ENCODE measurements at places on chromosomes 16 and 17.
A peak's percentile ranks its signal among the peaks of the same experiment; 100 is the strongest.

DNA sequence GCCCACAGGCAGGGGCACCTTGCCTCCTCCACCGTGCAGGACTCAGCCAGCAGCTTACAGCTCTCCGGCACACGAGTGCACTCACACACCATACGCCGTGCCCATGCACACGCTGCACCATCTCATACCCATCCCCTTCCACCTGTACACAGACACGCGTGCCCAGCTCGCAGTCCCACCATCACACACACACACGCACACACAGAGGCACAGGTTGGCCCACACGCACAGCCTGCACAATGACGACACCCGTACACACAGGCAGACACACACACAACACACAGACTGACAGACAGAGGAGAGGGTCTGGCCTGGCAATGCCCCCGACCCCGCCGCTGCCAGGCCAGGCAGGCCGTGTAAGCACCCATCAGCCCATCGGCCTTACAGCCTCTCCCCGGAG, 12.1 kb downstream of the CASKIN1 start:
- DNase-seq: no peak

DNA sequence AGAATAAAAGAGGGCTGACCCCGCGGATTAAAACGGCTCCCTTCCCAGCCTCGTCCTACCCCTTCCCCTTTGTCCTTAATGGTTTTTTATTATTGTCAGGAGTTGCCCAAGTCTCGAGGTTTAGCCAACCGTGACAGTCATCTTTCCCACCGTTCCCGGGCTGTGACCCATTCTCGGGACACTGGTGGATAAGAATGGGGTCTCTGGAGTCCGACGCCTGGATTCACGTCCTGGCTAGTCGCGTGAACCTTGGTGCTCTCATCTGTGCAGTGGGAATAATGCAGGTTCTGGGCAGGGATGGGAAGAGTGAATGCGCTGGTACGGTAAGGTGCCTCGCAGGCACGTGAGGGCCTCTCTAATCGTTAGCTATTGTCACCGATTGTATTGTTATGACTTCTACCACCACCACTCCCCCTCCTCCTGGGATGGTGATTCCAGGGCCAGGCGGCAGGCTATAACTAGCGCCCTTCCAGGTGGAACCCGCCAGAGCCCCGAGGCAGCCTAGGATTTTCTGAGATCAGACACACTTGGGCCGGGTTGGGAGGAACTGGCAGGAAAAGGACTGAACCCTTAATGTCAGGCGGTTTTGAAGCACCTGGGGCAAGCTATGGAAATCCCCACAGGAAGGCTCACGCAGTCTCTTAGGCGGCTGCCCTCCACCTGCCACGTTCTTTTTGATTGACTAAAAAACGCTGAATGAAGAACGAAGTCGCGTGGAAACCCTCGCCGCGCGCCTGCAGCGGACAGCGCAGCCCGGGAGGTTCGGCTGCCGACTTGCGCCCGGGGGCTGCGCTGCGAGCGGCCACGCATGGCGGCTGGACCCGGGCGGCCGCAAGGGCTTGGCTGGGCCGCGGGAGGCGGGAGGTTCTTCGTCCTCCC, 2.7 kb downstream of the HS3ST3B1 start:
- no peak for DNase-seq

DNA sequence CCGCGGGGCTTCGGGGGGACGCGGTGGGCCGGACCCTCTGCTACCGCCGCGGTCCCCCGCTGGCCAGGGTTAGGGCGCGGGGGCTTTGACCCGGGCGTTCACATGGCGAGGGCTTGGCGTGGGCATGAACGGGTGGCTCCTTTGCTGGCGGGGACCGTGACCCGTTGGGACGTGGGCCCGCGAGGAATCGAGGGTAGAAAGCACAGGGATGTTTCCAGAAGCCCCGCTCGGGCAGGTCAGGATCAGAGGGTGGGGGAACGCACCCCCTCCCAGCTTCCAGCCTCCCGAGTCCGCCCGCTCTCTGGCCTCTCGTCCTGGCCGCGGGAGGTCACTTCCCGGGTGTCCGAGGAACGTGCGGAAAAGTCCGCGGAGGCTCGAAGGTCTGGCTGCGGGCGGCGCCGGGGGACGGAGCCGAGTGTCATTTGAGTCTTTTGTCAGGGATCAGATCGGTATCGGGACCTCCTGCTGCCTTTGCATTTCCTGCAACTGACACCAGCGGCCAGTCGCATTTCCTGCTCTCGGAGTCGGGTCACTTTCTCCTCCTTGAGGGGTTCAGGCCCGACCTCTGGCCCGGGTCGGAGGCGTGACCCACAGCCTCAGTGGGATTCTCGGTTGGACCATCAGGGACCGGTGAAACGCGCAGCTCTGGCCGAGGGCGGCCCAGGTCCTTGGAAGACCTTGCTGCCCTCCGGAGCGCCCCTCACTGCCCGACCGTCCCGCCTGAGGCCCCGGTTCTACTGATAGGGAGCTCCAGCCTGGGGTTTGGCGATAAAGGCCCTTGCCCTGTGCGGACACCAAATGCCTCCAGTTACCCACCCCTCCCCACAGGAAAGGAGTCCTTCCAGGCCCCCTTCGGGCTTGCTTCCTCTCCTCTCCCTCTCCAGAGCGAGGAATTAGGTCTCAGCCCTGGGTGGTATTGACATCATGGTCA, 702 bp upstream of the WNT3 start:
- no peak for DNase-seq

DNA sequence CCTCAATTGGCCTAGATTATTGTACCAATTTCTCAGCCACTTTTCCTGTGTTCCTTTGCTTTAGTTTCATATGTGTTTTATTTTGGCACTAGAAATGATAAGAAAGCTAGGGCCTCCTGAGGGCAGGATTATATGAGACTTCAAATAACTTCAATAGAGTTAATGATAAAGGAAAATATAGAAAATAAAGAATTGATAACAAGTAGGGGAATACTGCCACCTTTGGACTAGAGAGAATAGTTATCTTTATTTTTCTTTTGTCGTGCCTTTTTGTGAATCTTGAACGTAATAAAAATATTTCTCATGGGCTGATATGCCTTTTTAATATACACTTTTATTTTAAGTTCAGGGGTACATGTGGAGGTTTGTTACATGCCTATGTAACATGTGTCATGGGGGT, 29.3 kb upstream of the RBL2 start:
- DNase-seq: no peak

- no peak for DNase-seq
These were observed 11.6 kb downstream of the SLC25A10 start for GRCh38 chr17:81723651-81724209.

- DNase-seq: no peak
These were observed 7.5 kb downstream of the ERN2 start for GRCh38 chr16:23705517-23705902.

DNA sequence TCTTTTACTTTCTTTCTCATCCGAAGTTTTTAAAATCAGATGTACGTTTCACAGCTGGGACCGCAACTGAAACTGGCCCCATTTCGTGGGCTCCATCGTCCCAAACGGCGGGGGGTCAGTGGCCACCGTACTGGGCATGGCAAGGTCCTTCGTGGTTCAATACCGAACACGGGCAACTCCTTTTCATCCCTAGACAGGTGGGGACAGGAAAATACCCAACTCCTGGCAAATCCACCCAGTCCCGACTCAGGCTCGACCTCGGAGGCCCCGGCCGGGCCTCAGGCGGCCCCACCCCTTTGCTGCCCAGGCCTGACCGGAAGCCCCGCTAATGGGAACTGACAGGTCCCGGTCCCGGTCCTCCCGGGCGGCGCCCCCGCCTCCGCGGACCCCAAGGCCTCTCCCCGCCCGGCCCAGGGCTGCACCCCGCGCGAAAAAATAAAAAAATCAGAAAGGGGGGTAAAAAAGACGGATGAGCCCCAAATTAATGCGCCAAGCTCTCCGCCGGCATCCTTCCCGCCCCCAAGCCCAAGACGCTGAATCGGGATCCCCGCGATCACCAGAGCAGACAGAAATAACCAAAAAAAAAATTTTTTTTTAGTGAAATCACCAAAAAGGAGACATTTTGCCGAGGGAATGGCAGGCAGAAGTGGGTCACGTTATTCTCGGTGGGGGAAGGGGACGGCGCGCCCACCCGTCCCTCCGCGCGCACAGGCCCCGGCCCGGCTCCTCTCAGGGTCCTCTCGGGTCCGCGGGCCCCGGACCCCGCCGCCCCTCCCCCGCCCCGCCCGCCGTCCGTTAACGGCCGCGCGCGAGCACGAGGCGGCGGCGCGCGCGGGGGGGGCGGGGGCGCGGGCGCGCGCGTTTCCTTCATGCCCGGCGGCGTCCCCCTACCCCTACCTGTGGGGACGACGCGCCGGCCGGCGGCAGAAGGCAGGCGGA, 562 bp downstream of the ZC3H7A start:
- DNase-seq: peak; percentile 31

GRCh38 chr17:81952792-81953228, 5.8 kb upstream of the MYADML2 start:
- no peak for DNase-seq

- DNase-seq: no peak
These were observed 76.1 kb downstream of the PPM1E start for GRCh38 chr17:58831780-58832179.

Measured in OCI-LY7 (cell line).